ENCODE measurements at places on chromosomes 1 and 21.

DNA sequence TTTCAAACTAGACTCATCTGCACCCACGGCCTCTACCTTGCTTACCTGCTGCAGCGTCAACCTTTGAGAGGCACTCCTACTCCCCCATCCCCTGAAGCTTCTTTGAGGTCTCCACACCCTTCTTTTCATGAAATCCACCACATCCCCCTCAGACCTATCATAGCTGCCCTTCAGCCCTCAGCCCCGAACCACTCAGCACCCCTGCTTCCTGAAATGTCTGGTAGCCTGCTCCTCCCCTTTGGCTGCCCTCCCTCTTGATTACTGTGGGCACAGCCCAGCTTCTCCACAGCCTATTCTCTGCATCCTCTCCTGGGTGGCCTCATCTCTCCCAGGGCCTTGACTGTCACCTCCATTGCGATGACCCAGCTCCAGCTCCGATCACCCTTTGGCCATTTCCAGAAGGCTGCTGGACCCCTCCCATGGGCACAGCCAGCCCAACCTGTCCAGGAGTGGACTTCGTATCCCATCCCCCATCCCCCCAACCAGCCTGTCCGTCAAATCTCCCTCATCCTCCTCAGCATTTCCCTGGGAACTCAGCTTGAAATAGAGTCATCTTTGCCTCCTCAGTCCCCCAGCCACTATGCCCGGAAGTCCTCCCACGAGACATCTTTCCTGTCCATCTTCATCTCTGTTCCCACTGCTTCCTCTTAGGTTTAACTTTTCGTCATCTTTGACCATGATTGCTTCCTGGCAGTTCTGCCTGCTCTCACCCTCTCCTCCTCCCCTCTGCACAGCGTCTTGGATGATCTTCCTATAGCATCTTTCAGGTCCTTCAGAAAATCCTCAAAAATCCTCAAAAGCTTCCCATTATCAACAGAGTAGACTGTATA lies 6.1 kb upstream of the ADORA1 start:
- no peak for DNase-seq

DNA sequence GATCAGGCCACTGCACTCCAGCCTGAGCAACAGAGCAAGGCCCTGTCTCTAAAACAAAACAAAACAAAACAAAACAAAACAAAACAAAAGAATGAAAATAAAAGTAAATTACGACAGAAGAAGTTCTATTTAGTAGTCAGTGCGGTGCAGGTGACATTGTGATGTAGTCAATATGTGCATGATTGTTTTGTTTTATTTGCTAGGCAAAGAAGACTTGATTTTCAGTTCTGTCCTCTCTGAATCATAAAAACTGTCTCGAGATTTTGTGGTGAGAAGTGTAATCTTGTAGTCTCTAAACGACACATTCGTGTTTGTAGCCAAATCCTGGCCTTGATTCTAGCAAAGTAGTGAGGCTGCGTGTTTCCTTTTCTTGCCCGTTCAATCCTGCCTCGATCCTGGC lies 23.5 kb downstream of the PEX14 start:
- DNase-seq = no peak

- no peak for DNase-seq
Observed at GRCh38 chr1:30329263-30329753, 394.1 kb downstream of the MATN1 start.

GRCh38 chr1:157439302-157439954 lies 112.9 kb downstream of the FCRL5 start:
- DNase-seq = no peak

DNA sequence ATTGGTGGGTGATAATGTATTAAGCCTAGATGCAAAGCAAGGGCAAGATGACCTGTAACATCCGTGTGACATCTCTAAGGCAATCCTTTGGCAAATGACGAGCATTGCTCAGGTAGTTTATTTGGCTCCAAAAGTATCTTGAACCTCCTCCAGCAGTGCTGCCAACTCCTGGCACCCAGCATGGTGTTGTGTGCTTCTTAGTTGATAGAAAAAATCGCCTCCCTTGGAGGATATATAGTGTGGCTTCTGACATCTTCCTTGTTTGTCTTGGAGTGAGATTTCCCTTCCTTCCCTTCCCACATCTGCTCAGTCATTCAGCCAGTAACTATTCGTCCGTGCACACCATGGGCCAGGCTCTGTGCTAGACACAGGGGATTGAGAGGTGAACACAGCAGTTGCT lies 121.8 kb downstream of the TOMM20 start:
- DNase-seq = no peak

GRCh38 chr1:95650631-95651030 lies 416.6 kb downstream of the RWDD3 start:
- no peak for DNase-seq

DNA sequence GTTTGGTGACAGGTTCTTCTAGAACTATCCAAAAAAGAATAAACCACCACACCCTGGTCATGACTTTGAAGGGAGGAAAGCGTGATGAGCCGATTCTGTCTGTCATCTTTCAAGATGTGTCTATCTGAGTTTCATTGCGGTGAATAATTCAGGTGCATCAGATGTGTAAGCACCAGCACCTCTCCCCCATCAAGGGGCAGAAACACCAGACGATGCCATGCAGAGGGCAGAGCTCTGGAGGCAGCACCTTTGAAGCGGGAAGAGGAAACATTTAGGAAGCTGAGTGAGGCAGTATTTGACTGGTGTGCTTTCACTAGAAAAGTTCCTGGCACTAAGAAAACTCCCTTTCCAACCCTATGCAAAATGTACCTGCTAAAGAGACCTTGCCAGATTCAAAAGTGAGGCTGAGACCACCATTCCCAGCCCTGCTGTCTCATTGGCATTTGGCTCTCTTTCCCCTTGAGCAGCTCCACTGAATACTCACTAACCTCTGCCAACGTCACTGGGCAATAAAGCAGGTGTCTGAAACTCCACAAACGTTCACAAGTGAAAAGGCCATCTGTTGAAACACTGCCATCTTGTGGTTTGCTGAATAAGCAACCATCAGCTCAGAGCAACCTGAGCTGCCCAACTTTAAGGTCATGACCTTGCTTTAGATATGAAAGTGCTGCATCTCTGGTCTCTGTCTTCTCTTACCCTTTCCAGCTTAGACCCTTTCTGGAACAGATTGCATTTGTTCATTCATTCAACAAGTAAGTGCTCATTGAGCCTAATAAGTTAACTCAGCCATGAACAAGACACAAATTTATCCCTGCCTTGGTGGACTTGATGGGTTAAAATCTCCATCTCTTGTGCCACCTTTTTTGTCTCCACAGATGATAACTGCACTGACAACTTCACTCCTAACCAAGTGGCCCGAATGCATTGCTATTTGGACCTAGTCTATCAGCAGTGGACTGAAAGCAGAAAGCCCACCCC lies 228.6 kb downstream of the PAPPA2 start:
- peak; percentile 2 for DNase-seq

DNA sequence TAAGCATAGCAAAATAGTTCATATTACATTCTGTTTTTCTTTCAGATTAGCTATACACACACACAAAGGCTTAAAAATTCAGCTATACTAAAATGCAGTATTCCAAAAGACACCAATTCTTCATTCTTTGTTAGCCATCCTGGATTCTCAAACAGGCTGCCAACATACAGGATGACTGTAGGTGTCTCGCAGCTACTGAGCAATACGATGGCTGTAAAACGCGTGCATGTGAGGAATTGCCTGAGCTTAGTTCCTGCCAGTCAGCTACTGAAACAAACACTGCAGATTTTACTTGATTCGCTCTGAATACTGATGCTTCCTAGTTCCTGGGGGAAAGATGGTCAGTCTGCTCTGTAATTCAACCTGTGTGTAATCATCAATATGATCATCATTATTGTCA lies 24.7 kb upstream of the HMGN1 start:
- DNase-seq = peak; percentile 12

GRCh38 chr1:204991342-204991844 lies 51.6 kb upstream of the CNTN2 start:
- DNase-seq = no peak

GRCh38 chr1:212613440-212614335 lies 5.1 kb downstream of the ATF3 start:
- DNase-seq = no peak

DNA sequence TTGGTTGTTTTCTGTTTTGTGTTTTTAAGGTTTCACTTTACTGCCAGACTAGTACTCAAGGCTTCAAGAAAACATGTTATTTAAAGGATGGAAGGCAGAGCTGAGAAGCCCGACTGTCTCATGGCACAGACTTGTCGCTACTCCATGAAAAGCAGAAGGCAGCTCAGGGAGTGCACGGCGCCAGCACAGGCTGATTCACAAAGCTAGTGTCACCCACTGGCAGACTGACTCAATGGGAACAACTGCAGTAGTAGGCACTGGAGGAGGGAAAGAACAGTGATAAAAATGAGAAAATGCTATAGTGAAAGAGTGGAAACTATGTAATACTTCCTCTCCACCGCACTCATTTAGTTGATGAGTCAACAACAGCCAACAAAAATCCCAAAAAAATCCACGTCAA lies 14.7 kb downstream of the HSF2BP start:
- DNase-seq = no peak

DNA sequence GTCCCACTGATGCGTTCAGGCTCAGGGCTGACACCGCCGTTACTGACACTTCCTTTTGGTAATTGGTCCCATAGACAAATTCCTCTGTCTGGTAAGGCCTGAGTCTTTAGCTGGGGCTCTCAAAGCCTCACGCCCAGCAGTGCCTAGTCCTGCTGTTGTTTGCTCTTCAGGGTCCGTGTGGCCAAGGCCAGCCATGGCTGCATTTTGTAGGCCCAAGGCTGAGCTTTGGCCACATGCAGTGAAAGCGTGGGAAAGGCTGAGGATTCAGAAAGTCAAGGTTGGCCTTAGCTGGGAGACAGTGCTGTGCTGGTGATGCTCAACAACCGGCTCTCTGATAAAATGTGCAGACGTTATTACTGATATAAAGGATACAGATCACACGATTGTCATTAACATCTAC lies 63.5 kb upstream of the C1orf174 start:
- DNase-seq = no peak

DNA sequence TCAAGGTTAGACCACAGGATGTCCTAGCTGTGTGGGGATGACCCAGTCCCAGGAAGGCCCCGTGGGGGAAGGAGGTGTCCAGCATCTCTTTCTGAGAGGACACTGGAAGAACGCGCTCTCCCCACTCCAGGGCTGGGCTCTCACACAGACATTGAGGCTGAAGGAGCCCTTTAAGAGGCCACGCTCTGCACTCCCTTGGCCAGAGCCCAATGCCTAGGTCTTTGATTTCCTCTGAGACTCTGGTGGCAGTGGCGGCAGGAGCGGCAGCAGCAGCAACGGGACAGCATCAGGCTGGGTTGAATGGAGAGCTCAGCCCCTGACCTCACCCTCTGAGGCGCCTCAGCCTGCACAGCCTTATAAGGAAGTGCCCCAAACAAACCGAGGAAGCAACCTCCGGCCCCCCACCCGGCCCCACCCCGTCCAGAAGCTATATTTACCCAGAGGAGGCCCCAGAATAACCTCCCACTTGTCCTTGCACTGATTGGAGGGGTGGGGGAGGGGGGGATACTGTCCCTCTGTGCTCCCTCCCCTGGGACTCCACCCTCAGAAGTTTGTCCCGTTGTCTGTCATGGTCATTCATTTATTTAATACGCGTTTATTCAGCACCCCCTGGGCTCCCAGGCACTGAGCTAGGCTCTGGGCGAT lies 12.3 kb downstream of the NES start:
- DNase-seq = no peak

GRCh38 chr1:170685166-170685565 lies 21.2 kb downstream of the PRRX1 start:
- no peak for DNase-seq

GRCh38 chr21:40841524-40842196 lies 5.3 kb downstream of the DSCAM start:
- peak; percentile 15 for DNase-seq

GRCh38 chr1:200535605-200536004 lies 84.9 kb downstream of the KIF14 start:
- peak; percentile 24 for DNase-seq

DNA sequence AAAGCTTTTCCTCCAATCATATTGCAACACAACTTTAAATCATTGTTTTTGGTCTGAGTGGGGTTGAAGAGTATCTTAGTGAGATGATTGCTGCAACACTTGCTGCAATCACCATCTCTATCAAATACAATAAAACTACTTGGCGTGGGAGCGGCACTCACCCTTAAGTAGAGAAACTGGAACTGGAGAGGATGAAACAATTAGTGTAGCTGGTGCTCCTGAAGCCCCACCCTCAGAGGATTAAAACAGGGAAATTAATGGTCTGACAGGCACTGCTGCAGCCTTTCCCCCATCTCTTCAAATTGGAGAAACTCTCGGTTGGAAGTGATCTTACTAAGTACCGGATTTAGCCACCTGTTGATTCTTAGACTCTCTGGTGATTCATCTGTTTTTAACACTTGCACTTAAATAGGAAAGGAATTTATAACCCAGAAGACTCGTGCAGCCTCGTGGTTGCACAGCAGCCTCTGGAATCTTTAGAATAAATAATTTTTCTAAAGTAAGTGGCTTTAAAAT lies 80.5 kb upstream of the KIF26B start:
- DNase-seq = no peak

- no peak for DNase-seq
Observed at GRCh38 chr1:90325168-90325567, 330.3 kb downstream of the ZNF326 start.

GRCh38 chr1:111127923-111128643 lies 11.8 kb downstream of the DRAM2 start:
- no peak for DNase-seq

DNA sequence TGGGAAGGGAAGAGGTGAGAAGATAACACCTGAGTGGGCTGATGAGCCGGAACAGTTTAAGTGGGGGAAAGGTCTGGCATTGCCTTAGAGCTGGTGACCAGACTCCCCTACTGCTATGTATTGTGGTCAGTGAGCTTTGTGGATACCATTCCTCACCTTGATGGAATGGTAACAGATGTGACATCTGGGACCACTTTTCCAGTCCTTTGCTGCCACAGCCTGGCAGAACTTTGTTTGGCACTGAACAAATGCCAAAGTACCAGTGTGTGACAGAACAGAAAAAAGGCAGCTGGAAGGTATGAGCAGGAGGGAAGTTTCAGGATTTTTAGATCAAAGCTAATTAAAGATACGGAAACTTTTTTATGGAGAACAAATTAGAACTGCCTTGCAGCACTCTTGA lies 6.2 kb downstream of the MED8 start:
- DNase-seq = no peak

- no peak for DNase-seq
Observed at GRCh38 chr1:226873771-226874578, 3.6 kb downstream of the PSEN2 start.

DNA sequence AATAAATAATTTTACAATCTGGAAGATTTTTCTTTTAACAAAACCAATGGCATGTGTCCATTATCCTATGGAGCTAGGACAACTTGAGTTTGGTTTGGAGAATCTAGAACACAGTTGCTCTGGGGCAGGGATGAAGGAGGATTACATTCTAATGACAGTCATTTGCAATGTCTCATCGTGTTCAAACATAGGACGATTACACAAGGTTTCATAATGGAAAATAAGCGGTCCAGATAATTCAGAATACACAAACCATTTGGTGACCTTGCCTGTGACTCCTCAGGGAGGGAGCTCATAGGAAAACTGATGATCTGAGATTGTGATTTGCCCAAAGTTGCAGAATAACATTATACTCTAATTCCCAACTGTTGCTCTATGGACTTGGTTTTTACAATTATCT lies 27.6 kb upstream of the RGL1 start:
- no peak for DNase-seq
